ENCODE measurements at places on chromosomes 11 and 22.

GRCh38 chr11:22407921-22408320, 69.7 kb downstream of the SLC17A6 start:
- DNase-seq: no peak

DNA sequence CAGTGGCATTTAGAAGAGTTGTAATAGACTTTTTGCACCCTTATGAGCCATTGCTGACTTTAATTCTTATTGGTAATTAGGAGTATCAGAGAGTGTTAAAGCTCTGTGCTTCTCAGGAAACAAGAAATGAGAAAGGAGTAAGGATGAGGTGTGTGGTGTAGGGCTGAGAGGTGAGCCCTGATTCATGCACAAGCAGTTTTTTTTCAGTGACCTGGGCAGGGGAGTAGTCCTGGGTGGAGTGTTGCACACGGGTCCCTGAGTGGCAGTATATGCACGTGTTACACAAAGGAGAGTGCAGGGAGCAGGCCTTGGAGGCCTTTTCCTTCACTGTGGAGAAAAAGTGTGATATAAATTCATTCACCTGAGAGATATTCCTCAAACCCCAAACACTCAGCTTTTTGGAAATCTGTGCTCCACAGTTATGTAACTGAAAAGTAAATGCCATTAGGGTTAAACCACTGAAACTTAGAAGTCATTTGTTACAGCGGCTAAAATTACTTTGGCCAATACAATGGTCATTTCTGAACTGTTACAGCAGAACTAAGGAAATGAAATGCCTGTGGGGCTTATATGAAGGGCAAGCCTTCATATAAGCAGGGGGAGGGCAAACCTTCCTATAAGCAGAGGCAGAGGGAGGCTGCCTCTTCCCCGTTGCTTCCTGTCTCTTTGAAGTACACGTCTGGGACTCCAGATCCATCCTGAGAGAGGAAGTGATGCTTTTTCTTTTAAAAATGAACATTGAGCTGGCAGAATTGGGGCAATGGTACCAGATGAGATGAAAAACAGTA, 62.6 kb upstream of the OLFML1 start:
- DNase-seq: no peak

DNA sequence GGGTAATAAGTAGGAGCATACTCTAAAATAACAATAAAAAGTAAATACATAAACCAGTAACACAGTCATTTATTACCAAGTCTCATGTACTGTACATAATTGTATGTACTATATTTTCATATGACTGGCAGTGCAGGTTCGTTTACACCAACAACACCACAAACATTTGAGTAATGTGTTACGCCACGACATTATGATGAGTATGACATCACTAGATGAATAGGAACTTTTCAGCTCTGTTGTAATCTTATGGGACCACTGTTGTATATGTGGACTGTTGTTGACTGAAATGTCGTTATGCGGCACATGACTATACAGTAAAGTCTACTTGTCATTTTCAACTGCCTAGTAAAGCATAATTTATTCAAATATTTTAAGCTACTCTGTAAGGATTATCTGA, 18.6 kb downstream of the KIF18A start:
- no peak for DNase-seq

DNA sequence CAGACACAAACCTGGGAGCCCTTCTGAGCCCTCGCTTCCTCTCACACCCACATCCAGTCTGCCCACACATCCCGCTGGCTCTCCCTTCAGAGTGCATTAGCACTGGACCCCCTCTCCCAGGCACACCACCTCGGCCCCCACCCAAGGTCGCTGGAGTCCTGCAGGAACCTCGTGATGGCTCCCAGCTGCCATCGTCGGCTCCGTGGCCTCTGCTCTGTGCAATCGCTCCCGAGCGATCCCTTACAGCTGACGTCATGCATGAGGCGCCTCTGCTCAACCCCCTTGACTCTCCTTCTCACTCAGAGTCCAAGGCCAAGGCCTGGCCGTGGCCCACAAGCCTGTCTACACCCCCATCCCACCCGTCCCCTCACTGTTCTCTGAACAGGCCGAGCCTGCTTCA, 183.9 kb downstream of the EFCAB6 start:
- DNase-seq: no peak

DNA sequence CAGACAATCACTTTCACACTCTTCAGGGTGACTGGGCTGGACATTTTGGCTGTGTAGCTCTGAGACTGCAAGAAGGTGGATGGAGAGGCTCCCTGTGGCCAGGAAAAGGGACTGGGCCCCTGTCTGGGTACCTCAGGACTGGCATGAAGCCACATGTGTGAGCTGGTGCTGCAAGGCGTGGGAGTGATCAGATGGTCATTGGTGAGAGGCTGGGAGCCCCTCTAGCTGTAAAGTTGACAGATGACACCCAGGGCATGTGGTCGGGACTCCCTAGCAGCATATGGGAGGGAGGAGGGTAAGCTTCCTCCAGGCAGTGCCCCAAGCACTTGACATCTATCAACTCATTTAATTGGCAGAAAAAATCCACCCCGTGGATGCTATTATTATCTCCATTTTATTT, 18.9 kb upstream of the CABP2 start:
- no peak for DNase-seq

GRCh38 chr11:47050284-47050683, 113.7 kb downstream of the CSTPP1 start:
- no peak for DNase-seq

DNA sequence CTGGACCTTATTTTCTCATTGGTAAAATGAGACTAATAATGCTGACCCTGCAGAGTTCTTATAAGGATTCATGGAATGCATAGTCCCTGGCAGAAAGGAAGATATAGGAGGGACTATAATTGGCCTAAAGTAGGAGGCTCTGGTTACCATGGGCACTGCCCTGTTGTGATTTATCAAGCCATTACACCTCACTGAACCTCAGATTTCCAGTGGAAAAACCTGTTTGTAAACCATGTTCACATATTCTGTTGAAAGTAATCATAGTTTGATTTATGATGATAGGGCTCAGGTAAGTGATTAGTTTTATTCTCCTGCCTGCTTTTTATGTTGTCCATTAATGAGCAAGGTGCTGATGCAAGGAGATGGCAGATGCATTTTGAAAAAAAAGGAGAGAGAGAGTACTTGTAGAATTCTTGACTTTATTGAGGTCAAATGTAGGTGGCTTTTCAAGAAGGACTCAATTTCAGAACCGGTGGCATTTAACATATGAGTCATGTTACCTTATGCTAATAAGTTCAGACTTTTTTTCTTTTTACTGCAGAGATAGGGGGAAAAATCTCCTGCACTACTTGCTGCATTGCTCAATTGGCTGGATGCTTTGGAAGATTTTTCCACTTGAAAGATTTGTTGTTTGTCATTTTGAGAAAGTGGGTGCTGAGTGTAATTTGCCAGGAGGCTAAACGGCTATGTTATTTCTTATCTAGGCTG, 14.6 kb downstream of the NF2 start:
- DNase-seq: no peak
